Stimulated activated CD8-positive, alpha-beta memory T cell treated with anti-CD3 and anti-CD28 coated beads, Interleukin-4, amount 100 ng/mL, for 24 hours (primary cell): ENCODE measurements at places on chromosomes 6 and 20.

DNA sequence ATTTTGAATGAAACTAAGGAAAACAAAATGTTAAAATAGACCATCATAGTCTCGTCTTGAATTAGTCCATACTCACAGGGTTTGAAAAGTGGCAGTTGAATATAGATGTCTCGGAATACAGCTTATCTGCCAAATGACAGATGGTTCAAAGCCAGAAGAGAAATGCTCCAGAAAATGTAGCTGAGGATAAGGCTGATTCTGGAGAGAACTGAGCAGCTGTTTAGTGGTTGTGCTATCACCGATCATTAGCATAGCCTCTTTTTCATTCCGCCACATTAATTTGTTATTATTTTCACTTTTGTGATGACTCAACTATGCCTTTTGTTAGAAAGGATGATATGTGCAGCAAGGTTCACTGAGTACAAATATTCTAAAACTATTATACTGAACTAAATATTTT, 390.2 kb upstream of the MAN1A1 start:
- no peak for DNase-seq

GRCh38 chr6:44399991-44400390, 12.5 kb downstream of the CDC5L start:
- DNase-seq: no peak

- no peak for DNase-seq
Measured at GRCh38 chr6:159852877-159853276, 37.9 kb upstream of the MAS1 start.

DNA sequence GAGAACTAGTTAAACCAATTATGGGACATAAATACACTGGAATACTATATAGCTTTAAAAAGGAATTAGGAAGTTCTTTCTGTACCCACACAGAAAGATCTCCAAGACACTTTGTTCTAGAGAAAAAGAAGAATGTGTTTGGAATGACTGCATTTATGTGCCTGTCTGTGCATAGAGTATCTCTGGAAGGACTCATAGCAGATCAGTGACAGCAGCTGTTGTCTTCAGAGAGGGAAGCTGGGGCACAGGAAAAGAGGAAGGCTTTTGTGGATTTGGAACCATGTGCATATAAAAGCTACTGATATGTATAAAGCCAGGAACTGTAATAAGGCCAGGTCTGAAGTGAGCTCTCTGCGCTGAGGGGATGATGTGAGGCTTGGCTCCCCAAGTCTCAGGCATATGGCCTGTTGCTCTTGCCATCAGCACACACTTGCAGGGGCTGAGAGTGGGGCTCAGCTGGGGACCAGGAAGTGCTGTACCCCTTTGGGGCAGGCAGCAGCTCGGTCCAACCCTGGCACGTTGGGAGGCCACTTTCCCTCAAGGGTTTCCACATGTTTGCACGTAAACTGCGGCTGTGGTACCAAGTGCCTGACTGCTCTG, 31.8 kb upstream of the CCDC167 start:
- DNase-seq: no peak

- no peak for DNase-seq
Measured at GRCh38 chr6:154276810-154277628, 79.6 kb downstream of the IPCEF1 start.

DNA sequence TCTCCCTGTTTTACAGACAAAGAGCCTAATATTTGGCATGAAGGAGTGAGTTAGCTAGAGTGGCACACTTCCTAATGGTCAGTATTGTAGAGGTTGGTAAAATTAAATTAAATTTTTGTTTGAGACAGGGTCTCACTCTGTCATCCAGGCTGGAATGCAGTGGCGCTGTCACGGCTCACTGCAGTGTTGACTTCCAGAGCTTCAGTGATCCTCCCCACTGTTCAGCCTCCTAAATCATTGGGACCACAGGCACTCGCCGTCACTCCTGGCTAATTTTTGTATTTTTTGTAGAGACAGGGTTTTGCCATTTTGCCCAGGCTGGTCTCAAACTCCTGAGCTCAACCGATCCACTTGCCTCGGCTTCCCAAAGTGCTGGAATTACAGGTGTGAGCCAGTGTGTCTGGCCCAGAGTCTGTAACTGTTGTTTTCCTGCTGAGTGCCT, 70.9 kb downstream of the SCAND1 start:
- no peak for DNase-seq

DNA sequence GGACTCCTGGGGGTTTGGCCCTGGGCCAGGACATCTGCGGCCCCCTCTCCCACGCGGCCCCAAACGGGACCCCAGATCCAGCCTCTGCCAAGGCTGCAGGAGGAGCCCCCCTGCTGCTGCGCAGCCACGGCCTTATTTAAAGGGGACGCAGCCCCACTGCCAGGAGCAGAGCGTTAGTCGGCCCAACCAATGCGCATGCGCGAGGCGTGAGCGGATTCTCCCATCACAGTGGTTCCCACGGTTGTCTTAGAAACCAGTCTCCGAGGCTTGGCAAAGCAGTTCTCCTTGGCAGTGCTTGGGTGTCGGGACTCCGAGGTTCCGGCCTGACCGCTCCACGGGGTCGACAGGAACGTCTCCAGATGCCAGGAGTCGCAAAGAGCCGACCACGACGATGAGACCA, 288.3 kb upstream of the ZNF337 start:
- DNase-seq: peak; percentile 29

GRCh38 chr6:114707081-114707620, 364.3 kb upstream of the HS3ST5 start:
- DNase-seq: no peak

- DNase-seq: no peak
Measured at GRCh38 chr6:8642131-8642530, 206.8 kb upstream of the SLC35B3 start.

- DNase-seq: no peak
Measured at GRCh38 chr6:6808343-6808742, 219.8 kb downstream of the LY86 start.

DNA sequence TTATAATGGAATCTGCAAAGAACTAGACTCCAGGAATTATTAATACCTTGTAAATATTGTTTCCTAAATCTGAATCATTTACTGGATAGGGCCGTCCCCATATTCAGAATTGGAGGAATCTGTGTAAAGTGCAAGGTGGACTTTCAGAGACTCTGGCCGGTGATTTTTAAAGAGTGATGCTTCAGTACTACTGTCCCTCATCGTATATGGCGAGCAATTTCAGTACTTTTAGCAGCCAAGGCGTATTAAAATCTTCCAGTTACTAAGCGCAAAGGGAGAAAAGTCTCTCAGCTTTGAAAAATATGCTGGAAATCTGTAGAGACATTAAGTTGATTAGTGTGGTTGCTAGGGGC, 483 bp downstream of the SMIM26 start:
- no peak for DNase-seq

DNA sequence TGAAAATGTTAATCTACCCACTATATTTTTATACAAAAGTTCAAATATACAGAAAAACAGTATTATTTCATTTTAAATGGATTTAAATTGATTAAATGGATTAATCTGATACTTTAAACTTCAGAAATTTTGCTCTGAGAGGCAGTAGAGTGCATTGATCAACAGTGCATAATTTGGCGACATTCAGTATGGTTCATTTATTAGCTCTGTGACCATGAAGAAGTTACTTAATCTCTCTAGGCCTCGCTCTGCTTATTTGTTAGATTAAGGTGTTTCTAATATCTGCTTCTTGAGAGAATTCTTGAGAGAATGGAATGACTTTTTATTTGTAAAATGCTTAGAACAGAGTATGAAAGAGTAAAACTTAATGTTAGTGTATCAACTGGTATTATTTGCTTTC, 8.9 kb downstream of the PDE7B start:
- no peak for DNase-seq

- no peak for DNase-seq
Measured at GRCh38 chr6:82750556-82750955, 315.1 kb downstream of the UBE3D start.

DNA sequence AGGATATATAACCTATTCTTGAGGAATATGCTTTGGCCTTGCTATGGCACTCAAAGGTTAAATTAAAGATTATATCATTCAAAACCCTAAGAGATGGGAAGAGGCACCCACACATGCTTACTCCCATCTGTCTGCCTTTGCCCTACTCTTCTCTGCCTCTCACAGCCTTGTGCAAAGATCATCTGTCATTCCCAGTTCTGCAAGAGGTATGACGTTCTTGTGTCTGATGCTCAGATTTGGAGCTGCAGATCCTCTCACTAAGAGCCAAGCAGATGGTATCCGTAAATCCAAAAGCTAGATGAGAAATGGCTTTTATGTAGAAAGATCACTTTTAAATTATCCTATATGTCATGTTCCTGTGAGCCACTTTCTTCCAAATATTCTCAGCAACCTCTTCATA, 112.0 kb downstream of the GPR63 start:
- no peak for DNase-seq

GRCh38 chr6:135572051-135572450, 74.5 kb upstream of the AHI1 start:
- no peak for DNase-seq

DNA sequence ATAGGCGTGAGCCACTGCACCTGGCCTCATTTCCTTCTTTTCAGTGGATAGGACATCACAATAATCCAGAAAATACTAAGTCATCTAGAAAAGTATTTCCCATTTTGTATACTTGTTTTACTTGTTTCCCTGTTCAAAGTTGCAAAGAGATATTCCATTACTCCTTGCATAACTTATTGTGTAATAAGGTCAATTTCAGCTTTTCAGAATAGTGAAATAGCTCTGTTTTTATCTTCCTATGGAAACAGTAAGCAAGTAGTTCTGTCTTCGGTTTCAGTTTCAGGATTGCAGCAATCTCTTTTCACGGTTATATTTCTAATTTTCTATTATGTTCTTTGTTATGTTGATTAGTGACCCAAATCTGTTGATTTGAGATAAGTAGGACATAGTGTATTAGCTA, 6.0 kb downstream of the STX11 start:
- DNase-seq: no peak

- DNase-seq: no peak
Measured at GRCh38 chr6:13830803-13831202, 16.4 kb upstream of the MCUR1 start.

DNA sequence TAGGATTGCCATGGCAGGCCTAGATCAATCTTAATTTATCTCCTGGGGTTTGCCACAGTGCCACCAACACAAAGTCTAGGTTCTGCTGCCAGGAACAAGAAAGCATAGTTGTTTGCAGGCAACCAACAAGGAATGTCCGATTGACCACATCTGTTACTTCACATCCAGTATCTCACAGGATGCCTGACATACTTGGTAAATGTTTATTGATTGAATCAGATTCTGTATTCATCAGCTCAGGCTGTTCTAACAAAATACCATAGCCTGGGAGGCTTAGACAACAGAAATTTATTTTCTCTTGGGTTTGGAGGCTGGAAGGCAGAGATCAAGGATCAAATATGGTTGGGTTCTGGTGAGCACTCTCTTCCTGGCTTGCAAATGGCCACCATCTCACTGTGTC, 26.3 kb upstream of the MC3R start:
- DNase-seq: no peak

DNA sequence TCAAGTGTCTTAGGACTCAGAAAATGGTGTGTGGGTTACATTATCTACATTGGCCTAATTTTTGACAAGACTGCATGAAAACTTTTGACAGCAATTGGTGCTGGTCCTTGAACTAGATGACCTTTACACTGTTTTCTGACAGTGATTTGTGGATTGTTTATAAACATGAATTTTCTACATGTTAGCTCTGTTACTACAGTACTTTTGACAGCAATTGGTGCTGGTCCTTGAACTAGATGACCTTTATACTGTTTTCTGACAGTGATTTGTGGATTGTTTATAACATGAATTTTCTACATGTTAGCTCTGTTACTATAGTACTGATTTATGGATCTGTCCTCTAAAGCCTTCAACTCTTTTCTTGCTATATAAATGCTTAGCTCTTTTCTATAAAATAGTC, 16.7 kb downstream of the KCTD20 start:
- DNase-seq: no peak

GRCh38 chr20:38210741-38211140, 45.7 kb upstream of the TGM2 start:
- DNase-seq: no peak

DNA sequence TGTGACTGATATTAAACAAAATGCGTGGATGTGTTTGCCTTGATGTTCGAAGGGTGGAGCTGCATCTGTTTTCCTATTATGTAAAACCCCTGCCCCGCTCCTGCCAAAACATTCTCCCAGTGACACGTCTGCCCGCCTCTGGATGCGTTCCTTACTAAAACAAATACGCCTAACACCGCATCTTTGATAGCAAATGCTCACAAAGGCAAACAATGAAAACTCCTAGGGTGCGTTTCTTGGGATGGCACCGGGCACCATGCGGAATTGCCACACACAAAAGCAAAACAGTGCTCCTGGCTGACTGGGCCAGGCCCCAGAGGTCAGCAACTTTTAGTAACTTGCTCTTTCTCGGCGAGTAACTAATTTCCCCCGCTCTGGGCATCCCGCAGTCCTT, 9.0 kb upstream of the FOXC1 start:
- no peak for DNase-seq

DNA sequence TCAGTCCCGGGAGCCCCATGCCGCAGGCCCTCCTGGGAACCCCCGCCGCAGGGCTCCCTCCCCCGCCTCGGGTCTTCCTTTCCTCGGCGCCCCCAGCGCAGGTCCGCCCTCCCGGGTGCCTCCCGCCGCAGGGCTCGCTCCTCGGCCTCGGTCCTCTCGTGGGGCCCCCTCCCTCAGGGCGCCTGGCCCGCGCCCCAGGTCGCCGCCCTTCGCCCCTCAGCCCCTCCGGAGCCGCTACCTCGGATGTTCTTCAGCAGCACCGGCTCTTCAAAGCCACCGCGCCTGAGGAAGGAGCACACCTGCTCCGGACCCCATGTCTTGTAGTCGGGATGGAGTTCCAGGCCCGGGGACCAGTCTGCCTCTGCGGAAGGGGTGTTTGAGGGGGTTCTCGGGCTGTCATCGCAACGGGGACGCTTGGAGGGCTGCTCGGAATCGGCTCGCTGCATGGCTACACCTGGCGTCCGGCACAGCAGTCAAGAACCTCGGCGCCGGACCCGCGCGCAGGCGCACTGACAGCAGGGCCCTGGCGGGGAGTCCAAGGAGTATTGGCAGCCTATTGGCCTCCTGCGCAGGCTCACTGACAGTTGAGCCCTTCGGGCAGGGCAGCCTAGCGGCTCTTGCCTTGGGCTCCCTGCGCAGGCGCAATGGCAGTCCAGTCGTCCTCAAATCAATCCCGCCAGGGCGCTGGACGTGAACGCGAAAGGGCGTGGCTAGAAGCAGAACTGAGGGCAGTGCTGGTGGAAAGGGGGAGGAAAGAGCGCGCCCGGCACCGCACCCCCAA, at the start of gene SAMHD1:
Gene SAMHD1, minus strand, starts transcription at position 511 of the 781 bp plus-strand sequence. Its CDS starts 65 bp downstream, at position 446.
- DNase-seq: peak; percentile 88

- no peak for DNase-seq
Measured at GRCh38 chr6:47922391-47922790, 140.6 kb downstream of the OPN5 start.
